ENCODE measurements at places on chromosomes 4 and X.

DNA sequence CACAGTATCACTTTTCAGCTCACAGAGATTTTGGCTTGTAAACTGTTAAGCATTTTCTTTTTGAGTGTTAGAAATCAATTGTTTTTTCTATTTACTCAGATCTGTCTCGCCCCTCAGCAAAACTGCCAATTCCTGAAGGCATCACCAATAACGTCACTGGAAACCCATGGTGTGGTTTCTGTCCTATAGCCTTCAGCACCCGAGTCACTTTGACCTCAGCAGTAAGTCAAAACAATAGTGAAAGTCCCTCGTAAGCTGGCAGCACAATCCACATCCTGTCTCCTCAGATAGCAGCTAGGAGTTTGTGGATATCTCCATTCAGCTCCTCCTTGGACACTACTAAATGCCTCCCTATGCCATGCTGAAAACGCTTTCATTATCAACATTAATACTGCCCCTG lies 1787.4 kb upstream of the ADGRL3 start:
- no peak for DNase-seq

DNA sequence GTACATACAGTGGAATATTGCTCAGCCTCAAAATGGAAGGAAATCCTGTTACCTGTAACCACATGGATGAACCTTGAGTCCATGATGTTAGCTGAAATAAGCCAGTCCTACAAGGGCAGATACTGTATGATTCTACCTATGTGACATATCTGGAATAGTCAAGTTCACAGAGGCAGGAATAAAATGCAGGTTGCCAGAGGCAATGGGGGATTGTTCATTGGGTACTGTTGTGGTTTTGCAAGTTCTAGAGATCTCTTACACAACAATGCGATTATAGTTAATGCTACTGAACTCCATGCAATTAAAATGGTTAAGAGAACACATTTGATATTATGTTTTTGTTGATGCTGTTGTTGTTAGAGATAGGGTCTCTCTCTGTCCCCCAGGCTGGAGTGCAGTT lies 74.6 kb downstream of the SHROOM2 start:
- DNase-seq: no peak

- DNase-seq: no peak
These were observed 1.1 kb downstream of the PLXNA3 start for GRCh38 chrX:154458954-154459778.

DNA sequence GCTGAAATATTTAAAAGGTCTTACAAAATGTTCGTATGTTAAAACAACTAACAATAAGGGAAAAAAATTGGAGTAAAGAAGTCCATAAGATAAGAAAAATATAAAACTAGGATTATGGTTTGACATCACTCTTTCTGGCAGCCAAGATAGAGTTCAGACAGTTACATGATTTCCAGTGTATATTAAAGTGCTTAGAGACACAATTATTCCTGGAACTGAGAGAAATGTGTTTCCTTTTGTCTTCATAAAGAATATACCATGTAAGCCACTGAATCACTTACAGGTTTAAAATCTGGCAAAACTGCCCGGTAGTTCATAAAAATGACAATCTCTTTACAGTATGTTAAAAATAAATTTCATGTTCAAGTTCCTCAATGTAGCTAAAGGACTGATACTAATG lies 538.7 kb upstream of the ATOH1 start:
- no peak for DNase-seq

GRCh38 chr4:17272154-17272553 lies 239.7 kb downstream of the QDPR start:
- no peak for DNase-seq

- peak; percentile 4 for DNase-seq
These were observed at the start of gene CLIC2 for GRCh38 chrX:155334486-155335336. Gene CLIC2, minus strand, starts transcription at chrX:155334614. Its CDS starts 187 bp downstream, at chrX:155334427.

- no peak for DNase-seq
These were observed 31.3 kb upstream of the DDX53 start for GRCh38 chrX:22968494-22968893.

GRCh38 chr4:120001850-120002249 lies 64.8 kb downstream of the MAD2L1 start:
- DNase-seq: no peak

DNA sequence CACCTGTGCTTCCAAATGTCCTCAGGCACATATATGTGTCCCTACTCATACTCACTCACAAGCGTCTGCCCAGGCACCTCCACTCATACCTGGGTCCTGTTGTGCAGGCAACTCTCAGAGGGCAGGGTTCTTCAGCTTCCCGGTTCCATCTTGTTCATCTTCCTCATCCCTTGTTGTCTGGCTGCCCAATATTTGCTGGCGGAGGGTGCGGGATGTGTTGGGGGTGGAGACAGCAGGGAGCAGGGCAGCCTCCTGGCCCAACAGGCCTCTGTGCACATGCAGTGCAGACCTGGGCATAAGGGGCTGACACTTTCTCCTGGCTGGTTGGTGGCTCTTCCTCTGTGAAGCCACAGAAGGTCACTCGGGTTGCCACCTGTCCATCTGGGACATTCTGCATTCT lies 32.1 kb downstream of the NBDY start:
- DNase-seq: no peak

GRCh38 chrX:131816551-131817136 lies 206.5 kb upstream of the STK26 start:
- no peak for DNase-seq

DNA sequence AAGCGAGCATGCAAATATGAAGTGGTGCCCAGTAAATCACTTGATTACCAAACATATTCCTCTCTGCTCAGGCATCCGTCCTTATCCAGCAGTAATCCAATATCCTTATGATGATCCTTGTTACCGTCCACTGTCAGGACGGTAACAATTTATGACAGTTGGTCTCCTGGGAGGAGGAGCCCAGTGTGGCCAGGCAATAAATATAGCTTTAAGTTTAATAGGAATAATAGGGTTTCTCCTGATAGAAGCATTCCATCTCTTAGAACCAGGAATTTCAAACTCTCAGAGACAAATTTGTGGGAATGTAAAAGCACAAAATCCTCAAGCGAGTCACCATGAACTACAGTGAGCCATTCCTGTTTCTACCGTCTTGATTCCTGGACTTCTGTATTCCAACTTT lies 171.2 kb upstream of the IL15 start:
- no peak for DNase-seq
